ENCODE measurements at places on chromosomes 5 and 9. TPM values are rescaled to one million over a fixed set of nuclear protein-coding genes. Genes with fewer than 3 reads are reported as not detected.

DNA sequence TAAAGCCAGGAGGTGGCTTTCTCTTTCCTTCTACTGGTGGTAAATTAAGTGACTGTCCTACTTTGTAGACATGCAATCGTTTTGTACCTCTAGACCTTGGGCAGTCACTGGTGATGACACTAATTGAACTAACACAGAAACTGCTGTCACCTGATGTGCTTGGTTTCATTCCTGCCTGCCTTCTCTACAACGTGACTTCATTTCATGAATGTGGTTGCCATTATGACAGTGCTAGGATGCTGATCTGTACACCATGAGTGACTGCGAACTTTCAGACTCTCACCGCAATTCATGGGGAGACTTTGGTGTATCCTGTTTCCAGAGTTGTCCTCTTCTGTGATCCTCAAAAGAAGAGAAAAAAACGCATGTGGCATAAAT lies 47.5 kb downstream of the UBE2QL1 start:
- no peak for DNase-seq

DNA sequence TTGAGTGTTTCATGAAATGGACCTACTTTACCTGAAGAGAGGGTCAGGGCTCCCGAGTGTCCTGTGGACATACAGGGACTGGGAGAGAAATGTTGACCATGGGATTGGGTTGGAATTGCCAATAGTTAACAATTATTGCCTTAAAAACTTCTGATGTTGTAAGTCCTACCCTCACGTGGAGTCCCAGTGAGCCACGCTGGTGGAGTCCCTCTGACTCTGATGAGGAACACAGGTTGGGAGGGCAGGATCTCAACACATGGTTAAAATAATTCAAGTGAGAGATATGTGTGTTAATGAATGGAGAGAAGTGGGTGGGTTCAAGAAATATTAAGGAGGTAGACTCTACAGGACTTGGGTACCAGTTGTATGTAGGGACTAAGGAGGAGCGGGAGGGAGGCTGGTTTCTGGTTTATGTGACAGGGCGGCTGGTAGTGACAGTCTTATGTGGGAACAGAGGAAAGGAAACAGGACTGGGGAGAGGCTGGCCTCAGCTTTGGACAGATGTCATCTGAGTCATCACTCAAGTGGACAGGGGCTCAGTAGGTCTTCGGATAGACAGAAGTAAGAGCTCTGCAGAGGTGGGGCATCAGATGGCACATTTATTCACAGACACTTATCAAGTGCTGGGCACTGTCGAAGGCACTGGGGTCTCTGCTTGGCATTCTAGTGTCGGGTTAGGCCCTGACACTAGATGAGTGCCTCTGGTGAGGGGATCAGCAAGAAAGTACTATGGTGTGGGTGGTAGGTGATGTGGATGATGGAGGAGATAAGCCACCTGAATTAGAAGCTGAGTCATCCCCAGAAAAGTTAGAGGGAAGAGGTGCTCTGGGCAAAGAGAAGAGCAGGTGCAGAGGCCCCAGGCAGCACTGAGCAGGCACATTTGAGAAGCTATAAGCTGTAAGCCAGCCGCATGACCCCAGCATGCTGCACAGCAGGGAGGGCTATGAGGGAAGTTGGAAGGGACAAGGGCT lies 27.2 kb downstream of the MAML1 start:
- DNase-seq = no peak

DNA sequence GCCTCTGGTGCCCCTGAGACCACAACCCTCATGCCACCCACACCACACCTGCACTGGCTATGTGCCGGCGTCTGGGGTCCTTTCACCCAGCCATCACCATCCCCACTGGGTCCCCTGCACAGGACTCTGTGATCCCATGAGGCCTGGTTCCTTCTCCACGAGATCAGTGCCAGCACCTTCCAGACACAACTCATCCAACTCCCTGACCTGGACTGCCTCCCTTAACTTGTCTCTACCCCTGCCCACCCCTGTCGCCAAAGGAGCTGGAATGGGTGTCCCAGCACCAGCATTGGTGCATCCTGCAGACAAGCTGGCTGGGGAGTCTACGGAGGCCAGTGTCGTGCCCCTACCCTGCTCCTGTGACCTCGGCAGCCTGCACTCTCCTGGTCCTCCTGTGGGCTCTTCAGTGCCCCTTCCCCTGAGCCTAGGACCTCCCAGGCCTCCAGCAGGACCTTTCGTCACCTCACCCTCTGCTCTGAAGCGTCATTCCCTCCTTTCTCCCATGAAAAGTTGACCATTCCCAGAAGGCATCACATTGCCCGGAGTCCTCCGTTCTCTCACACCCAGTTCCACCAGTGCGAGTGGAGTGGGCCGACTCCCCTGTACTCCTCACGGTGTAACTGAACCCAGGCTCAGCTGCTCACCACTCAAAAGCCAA lies 87.7 kb downstream of the NSUN2 start:
- DNase-seq = no peak

- DNase-seq = no peak
Measured at GRCh38 chr9:126480813-126481212, 132.9 kb upstream of the LMX1B start.

DNA sequence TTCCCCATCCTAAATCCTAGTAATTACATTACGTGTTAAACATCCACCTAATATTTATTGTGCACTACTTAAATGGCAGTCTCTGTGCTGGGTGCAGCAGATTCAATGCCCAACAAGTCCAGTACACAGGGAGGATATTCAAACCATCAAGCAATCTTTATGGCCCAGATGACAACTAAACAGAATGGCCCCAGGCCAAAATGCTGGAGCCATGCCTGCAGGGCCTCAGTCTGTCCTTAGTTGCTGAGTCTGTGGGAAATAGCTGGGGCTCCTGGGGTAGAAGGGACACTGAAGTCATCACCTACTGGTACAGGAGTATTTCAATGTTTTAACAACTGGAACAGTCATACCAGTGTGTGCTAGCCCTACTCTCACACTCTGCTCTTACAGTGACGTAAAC lies 153.5 kb downstream of the ZNF608 start:
- no peak for DNase-seq

GRCh38 chr9:121268598-121268850 lies 562 bp downstream of the GSN start:
- no peak for DNase-seq

FUT7 gene
- 0.15 TPM for total RNA-seq

IFNA21 gene
- total RNA-seq = not detected

ROR2 gene
- total RNA-seq = 3.8 TPM

GPR151 gene
- not detected for total RNA-seq

BAAT gene
- 0.19 TPM for total RNA-seq

Data from heart left ventricle (tissue), 16 donors.